ENCODE measurements at places on chromosomes 13 and 19. TPM values are rescaled to one million over a fixed set of nuclear protein-coding genes. Genes with fewer than 3 reads are reported as not detected.
A peak's percentile ranks its signal among the peaks of the same experiment; 100 is the strongest.

GPR183 gene
- polyA plus RNA-seq, result 7.3 TPM

KLK7 gene
- polyA plus RNA-seq, result 0.42 TPM

EPSTI1 gene
- 85.1 TPM for polyA plus RNA-seq

TFDP1 gene
- polyA plus RNA-seq, result 68.0 TPM

CYSLTR2 gene
- polyA plus RNA-seq, result 3.5 TPM

RYR1 gene
- 2.9 TPM for polyA plus RNA-seq

SOX1 gene
- polyA plus RNA-seq, result 0.06 TPM

FGF21 gene
- not detected for polyA plus RNA-seq

FLT3 gene
- polyA plus RNA-seq, result 1.1 TPM

GRCh38 chr13:80164462-80164861, 176.5 kb downstream of the SPRY2 start:
- no peak for DNase-seq

GRCh38 chr13:113022745-113023574, 53.9 kb downstream of the MCF2L start:
- DNase-seq, result no peak

DNA sequence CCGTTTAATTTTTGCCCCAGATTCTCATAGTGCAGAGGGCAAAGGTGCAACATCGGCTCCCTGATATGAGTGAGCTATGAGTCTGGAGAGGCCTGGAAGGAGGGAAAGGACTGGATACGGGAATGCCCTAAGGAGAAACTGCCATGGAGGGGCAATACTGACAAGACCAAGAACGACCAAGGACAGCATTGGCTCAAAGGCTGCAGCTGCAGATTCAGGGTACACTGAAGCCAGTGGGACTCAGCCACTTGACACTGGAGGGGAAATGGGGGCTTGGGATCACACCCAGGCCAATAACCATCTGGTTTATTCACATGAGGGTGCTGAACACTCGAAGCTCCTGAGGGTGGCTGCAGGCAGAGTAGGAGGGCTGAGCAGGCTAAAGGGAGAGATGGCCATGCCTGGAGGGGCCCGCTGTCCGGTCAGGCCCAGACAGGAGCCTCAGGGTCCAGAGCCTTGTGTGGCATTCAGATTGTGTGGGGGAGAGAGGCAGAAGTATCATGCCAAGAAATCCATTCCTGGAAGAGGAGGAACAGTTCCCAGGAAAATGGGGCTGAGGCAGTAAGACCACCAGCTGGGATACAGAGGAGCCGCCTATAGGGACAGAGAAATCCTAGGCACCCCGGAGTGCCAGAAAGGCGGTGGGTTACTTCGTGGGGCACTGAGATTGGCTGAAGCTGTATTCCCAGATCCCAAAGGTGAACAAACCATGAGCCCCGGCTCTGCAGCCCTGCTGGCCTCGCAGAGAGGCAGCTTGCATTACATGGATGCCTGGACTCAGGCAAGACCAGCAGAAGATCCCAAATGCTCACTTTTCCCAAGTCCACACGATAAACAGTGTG, 20.7 kb downstream of the COL4A1 start:
- DNase-seq, result no peak

GRCh38 chr19:35408284-35409171, 37.7 kb downstream of the GPR42 start:
- no peak for DNase-seq

GRCh38 chr13:112124141-112124540, 57.2 kb downstream of the SOX1 start:
- no peak for DNase-seq

DNA sequence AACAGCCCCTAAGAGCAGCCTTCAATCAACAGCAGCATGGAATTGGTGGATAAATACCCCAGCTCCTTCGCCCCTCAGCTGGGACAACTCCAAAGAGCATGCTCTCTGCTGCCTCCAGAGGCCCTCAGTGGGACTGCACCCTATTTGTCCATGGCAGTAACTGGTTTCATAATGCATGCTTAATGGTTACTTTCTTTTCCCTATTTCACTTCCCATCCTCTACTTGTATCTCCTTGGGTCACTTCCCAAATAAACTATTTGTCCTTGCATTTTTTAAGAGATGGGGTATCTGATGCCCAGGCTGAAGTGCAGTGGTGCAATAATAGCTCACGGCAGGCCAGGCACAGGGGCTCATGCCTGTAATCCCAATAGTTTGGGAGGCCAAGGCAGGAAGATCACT, 13.5 kb upstream of the TPM4 start:
- no peak for DNase-seq

DNA sequence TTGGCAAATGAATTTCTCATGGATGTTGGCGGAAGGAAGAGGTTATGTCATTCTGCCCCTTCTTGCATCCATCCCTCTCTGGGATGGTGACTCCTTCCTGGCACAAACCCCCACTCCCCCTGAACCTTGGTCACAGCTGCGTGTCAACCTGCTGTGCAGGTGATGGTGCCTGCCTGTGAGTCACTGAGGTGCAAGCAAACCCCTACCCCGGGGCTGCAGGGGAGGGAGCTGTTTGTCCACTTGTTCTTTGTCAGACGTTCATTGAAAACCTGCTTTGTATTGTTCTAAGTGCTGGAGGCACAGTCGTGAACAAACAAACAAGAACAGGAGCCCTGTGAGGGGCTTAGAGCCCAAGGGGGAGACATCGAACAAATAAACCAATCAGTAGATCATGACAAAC, 2.0 kb upstream of the GAPDHS start:
- no peak for DNase-seq

GRCh38 chr19:31350033-31350692, 927 bp upstream of the TSHZ3 start:
- DNase-seq, result no peak

DNA sequence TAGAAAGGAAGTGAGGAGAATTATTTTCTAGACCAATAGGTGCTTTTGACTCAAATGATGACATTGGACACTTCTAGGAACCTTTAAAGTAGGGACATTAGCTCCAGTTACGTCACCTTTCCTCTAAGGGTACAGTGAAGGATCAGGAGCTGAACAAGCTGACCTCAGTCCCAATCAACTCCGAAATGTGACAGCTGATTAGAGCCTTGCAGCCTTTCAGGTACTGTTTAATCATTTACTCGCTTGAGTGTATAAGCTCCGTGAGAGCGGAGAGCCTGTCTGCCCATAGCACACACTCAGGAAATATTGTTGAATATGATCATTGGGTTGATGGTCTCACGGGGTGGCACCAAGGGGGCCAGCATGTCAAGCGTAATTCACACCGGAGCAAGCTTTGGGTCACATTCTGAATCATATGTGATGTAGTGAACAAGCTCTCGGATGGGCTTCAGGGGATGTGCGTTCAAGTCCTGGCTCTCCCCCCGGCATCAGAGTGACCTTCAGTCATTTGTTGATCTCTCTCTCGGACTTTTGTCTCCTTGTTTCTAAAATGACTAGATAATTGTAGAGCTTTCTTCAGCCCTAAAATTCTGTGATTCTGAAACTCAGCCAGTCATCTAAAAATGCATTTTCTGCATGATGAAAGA, 141.9 kb downstream of the ZIC5 start:
- no peak for DNase-seq

- no peak for DNase-seq
Observed at GRCh38 chr19:13153569-13154240, 3.5 kb downstream of the IER2 start.

- no peak for DNase-seq
Observed at GRCh38 chr19:50486823-50487515, 10.3 kb upstream of the GARIN5A start.

DNA sequence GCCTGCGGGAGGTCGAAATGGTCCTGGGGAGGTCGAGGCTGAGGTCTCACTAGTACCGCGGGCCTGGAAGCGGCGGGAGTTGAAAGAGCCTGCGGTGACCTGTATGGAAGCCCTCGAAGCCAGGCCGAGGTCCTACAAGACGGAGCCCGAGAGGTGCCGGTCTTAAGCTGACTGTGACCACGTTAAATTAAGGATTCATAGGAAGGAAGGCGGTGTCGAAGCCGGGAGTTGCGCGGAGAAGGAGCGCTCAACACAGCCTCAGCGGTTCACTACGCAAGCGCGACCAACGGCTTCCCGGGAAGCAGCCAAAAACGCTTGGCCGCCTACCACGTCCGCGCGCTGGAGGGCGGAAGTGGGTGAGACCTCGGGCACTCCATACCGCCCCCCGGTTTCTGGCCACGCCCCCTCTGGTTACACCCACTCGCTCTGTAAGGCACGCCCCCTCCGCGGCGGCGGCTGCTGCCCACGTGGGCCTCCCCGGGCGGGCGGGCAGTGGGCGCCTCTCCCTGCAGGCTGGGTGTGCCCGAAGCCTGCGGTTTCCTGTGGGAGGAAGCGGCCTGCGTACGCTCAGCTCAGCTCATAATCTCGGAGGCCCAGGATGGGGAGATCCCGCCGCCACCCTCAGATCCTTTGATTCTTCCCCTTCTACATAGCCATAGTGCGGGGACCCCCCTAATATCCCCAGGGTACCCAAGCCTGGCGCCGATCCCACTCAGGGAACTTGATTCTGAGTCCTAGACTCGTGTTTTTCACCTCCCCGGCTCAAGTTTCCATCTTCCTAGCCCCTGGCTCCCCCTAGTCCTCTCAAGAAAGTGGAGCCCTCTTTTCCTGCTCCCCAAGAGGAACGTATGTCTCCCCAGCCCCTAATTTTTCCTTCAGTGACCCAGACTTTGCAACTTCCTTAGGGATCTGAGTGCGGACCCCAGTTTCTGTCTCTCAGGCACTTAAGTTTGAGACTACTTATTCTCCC, 3.4 kb upstream of the EMP3 start:
- peak; percentile 99 for DNase-seq

DNA sequence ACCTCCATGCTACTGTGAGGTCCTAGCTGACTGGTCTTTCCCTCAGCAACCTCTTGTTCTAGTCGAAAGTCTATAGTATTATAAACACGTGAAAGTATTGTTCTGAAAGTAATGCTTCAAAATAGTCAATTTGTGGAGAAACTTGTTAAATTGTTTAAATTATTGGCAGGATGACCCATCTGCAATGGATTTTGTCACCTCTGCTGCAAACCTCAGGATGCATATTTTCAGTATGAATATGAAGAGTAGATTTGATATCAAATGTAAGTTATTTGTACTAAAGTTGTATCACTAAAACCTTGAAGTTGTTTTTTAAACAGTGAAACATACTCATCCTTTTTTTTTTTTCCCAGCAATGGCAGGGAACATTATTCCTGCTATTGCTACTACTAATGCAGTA, 25.9 kb downstream of the UBA2 start:
- DNase-seq, result no peak

DNA sequence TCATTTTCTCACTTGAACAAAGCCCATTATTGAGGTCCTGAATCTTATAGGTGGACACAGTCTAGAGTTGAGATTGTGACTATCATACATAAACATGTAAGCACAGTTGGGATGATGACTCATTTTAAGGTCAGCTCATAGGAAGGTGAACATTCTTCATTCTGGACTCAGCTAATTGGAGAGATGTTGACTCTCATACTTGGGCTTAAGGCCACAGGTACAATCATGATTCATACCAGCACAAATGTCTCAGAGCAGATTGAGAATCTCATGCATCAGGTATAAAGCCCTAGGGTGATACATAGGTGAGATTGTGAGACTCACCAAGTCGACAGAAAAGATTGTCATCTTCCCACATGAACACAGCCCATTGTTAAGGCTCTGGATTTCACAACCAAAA, 62.3 kb upstream of the ZNF724 start:
- no peak for DNase-seq

DNA sequence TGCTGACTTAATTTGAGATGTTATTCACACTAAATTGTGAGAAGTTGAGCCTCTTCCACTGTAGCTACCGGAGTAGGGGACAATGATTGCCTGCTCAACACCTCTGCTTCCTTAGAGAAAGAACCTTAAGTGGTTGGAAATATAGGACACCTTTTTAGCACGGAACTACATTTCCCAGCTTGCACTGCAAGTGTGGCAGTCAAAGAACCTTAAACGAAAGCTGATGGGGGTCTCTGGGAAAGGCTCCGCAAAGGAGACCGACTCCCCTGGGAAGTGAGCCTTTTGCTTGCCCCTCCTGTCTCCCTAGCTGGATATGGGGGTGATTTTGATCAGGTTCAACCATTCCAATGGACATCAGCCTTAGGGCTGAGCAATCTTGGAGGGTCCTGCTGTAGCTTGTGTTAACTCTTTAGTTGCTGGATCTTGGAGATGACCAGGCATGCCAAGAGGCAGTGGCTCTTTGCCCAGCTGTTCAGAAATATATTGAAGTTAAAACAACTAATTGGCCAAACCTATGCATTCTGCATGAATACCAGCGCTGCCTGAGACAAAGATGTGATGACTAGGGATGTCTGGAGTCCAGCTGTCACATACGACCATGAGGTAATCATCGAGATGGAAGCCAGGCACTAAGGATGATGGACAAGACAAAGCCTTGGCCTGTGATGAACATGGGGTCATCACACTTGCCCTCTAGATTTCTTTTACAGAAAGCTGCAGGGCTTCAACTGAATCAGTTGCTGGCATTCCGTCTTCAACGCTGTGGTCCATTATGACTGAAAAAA, 286.5 kb downstream of the FOXO1 start:
- DNase-seq, result no peak

GRCh38 chr19:51064534-51065220, at the start of gene KLK13:
Gene KLK13, minus strand, starts transcription at chr19:51065092. Its CDS starts 25 bp downstream, at chr19:51065067.
- DNase-seq, result no peak

GRCh38 chr13:98957731-98958442, 20.0 kb downstream of the DOCK9 start:
- DNase-seq, result no peak
